ENCODE measurements at places on chromosomes 1 and 21.

DNA sequence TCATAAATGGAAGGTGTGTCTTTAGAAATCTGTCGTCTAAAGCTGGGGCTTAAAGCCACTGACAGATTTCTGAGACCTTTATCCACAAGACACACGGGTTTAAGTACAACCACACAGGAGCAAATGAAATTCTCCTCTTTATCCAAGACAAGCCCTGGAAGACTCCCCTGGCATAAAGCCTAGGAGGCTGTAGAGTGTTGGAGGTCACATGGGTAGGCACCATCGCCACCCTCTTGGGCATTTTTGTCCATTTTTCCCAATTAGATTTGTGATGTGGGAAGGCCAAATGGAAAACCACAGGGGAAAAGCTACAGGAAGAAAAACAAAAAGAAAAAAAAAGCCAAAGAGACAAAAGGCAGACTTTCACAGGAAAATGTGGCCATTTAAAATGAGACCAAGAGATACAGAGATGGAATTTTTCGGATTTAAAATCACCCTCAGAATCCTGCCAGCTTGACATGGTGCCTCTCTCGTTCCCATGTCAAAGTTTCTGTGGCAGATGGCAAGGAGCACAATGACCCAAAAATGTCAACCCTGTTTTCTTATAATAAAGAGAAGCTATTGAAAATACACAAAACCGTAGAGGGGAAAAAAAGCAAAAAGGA, 91.9 kb downstream of the PLD5 start:
- DNase-seq = peak; percentile 93

GRCh38 chr1:24418898-24419628, 3.5 kb downstream of the NIPAL3 start:
- peak; percentile 65 for DNase-seq

- no peak for DNase-seq
Measured at GRCh38 chr1:5949085-5949760, 43.0 kb downstream of the NPHP4 start.

DNA sequence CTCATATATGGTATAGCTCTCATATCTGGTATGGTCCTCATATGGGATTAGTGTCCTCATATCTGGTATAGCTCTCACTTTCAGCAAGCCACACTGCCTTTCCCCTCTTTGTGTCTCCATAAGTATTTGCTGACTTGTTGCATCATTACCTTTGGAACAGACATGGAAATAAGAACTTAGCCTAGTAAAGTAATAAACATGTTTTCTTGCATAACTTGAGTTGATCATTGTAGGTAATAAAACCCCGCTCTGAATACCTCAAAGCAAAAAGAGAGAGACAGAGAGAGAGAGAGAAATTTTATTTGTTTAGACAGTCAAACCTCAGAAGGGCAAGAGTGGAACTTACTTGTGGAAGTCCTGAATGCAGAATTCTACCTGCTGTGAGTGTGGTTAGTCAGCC, 170.3 kb downstream of the GREM2 start:
- DNase-seq = no peak

- DNase-seq = peak; percentile 7
Measured at GRCh38 chr21:32921632-32922230, 104.0 kb upstream of the OLIG2 start.

GRCh38 chr21:41460578-41461527, 34.8 kb downstream of the MX1 start:
- peak; percentile 17 for DNase-seq

DNA sequence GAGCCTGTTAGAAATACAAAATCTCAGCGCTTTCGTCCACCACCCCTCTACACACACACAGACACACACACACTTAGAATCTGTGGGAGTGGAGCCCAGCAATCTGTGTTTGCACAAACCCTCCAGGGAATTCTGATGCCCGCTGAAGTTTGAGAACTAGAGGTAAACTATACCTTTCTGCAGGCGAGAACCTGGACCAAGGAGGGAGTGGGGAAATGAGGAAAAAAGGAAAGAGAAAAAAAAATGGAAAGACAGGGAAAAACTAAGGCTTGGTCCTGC, 468 bp upstream of the NIBAN1 start:
- DNase-seq = no peak

- no peak for DNase-seq
Measured at GRCh38 chr1:97006044-97006661, 284.6 kb downstream of the PTBP2 start.

- DNase-seq = peak; percentile 97
Measured at GRCh38 chr1:43389326-43390313, at the start of the genes MED8 and SZT2. TSS of gene MED8 (minus strand) at chr1:43389800. CDS start at chr1:43389764, 36 bp downstream. TSS of gene SZT2 (plus strand) at chr1:43389899. CDS start at chr1:43389969, 70 bp downstream.

- no peak for DNase-seq
Measured at GRCh38 chr1:192386051-192386650, 69.4 kb downstream of the RGS21 start.

GRCh38 chr1:200741551-200742207, 3.0 kb downstream of the CAMSAP2 start:
- peak; percentile 29 for DNase-seq

DNA sequence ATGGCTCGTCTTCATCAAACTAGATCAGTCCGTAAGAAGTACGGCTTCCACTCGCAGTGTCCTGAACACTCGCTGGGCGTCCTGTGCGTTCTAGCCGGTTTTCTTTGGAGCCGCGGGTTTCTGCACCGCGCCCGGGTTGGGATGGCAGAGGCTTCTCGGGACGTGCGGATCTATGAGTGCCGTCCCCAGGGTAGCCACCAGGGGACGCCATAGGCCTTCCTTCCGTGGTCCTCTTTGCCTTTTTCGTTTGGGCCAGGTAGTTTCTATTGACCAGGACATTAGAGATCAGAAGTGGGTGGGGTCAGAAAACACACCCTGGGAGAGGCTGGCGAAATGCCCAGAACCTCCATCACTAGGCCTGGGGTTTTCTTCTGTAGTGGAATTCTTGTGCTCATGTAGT, 273.8 kb downstream of the FAM72C start:
- DNase-seq = peak; percentile 56

DNA sequence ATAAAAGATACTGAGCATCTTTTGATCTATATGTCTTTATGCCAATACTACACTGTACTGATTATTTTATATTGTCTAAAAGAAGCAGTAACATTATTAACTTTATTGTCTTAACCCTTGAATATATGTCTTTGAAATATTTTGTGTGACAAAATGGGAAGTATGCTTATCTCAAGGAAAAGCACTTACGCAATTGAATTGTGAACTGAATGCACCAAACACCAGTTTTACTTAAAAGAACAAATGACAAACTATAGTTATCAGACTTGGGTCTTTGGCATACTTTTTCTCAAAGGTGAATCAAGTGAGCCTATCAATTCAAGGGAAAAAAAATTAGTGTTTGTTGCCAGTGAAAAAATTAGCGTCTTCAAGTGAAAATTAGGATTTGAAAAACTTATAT, 9.2 kb upstream of the SLC6A9 start:
- no peak for DNase-seq

DNA sequence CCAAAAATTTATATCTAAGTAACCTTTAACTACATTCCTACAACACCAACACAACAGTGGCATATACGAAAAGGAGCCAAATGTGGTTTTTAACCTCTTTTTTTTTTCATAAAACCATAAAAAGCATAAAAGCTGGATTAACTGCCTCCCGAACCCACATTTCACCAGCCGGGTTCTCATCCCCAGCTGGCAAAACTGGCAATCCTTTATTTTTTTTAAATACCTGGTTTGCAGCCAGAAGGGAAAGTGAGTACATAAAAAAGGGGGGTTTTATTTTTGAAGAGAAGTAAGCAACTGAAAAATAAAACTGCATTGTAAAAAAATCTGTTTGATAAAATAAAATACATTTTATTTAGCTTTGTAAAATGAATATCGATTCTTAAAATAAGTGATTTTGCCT, 295.4 kb downstream of the AKT3 start:
- peak; percentile 27 for DNase-seq

GRCh38 chr1:22920734-22921451, 51.8 kb downstream of the LACTBL1 start:
- no peak for DNase-seq

DNA sequence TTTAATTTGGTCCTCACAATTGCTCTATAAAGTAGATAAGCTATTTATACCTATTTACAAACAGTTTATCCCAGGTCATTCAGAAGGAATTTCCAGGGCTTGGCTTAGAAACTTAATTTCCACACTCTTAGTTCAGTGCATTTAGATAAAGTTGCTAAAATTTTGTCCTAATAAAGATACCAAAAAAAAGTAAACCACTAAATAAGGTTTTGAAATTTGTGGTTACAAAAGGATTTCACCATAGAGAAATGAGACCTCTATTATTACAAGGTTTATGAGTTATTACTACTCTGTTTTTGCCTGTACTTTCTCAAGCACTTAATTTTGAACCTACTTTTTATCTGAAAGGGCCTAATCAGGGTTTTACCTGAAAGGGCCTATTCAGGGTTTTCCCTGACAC, 22.4 kb downstream of the PTPN22 start:
- no peak for DNase-seq

GRCh38 chr1:5620997-5621396, 371.2 kb downstream of the NPHP4 start:
- DNase-seq = peak; percentile 12

DNA sequence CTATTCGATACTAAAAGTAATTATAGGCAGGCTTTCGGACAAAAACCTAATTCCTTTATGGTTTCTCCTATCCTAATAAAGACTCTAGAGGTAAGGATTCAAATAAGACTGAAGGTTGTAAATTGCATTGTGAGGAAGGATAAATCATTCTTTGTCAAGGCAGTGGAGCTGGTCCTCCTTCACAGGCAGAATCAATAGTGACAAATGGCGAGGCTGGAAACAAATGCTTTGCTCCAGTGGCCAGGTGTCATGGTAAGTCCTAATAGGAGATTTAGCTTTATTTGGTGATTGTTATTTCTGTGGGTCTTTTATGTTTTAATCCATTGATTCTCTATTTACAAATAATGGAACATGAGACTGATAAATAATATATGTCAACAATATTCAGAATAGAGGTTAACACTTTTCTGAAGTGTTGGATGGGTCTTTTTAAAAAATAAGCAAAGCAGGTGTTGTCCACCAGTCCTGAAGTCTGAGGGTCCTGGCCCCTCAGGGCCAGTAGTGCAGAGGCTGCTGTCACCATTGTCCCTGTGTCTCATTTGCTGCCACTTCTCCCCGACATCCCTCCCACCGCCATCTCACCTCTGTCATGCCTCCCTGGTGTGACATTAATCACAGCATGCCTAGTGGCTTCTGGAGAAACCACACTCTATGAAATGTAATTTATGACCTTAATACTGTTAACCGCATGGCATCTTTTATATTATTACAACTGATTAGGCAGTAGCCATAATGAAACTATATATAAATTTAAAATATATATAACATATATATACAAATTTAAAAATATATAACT, 120.9 kb upstream of the MAGI3 start:
- no peak for DNase-seq

DNA sequence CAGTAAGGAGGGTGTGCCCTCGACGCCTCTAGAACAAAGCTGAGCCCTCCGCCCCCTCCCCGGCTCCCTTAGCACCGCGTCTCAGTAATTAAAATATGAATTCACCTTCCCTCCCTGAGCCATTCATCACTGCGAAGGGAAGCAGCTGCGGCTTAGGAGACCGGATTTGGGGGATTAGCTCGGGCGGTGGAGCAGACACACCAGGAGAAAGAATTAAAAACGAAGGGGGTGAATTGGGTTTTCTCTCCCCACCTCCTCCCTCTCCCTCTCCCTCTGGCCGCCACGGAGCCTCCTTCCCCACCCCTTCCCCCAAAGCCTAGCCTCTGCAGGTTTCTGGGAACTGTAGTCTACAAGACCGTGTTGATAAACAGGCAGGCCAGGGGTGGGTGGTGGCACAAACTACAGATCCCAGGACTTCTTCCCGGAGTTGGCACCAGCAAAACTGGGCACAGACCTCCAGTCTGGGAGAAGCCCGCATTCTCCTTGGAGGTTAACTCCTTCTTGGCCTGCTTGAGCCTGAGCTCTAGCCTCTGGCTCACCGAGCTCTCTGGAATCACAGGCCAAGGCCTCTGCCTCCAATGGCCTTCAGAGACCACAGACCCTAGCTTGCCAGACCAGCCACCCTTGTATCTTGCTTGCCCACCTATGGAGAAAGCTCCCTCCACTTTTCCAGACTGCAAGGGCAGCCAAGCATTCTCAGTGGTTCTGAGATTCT, 10.8 kb downstream of the BLACAT1 start:
- peak; percentile 98 for DNase-seq

GRCh38 chr1:152932170-152932811, 14.7 kb upstream of the SPRR5 start:
- DNase-seq = no peak

GRCh38 chr1:225919906-225920305, 4.1 kb downstream of the PYCR2 start:
- no peak for DNase-seq

DNA sequence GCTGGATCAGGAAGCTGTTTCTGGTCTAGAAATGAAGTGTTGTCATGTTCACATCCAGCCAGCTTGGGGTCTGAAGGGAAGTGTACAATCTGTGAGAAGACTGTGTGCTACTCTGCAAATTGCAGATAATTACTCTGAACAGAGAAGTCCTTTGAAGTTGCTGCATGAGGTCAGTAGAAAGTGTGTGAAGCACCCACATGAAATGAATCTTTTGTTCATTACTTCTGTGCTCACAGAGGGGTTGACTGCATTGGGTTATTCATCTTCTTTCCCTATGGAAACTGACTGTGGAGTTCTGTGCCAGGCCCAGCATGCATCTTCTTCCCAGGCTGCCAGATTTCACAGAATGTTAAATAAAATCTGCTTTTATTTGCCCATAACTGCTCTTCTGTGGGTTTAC, 47.1 kb downstream of the CTH start:
- DNase-seq = peak; percentile 9

DNA sequence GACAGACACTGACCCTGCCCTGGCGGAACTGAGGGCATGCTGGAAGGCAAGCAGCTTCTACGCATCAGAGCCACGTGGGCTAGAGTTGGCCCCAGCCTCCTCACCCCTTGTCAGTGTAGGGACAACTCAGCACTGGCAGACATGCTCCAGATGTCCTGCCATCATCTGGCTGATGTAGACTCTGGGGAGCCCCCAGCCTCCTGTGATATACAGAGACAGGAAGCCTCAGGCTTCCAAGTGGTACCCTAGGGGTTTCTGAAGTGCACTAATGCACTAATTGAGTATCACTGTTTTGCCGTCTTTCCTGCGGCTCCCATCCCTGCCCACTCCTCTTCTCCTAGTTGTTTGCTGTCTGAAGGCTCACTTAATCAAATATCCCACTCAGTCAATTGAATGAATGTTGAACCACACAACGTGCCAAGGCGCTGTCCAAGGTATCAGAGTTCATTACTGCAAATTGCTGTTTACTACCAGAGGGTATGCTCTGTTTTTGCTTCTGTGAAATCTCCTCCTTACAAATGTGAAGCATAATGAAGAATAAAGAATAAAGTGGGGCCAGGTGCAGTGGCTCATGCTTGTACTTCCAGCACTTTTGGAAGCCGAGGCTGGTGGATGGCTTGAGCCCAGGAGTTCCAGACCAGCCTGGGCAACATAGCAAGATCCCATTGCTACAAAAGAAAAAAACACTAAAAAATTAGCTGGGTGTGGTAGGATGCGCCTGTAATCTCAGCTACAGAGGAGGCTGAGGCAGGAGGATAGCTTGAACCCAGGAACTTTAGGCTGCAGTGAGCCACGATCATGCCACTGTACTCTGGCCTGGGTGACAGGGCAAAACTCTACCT, 76.4 kb upstream of the ZBTB18 start:
- DNase-seq = no peak

GRCh38 chr1:159815926-159816325, 10.7 kb upstream of the SLAMF8 start:
- DNase-seq = no peak

Data from cerebellar cortex (tissue), 1 donor.